NCI-H1105 (cell line): ENCODE measurements at places on chromosomes 16 and 17.

DNA sequence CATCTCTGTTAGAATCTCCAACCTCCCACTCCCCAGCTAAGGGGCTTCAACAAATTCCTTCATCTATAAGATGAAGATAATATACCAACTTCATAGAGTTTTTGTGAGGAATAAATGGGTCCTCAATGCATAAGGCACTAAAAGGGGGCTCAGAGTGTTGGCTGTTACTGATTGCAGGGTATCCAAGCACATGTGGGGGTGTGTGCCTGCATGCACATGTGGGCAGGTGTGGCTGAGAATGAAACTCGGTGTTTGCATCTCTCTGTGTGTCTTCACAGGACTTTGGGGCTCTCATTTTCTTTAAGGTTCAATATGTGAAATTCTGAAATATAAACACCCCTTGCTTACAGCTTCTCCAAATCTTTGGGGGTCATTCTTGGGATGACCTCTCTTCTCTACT lies 4.1 kb upstream of the PPP1R9B start:
- DNase-seq: no peak

GRCh38 chr16:70160821-70161220 lies 12.8 kb upstream of the CLEC18C start:
- DNase-seq: no peak

DNA sequence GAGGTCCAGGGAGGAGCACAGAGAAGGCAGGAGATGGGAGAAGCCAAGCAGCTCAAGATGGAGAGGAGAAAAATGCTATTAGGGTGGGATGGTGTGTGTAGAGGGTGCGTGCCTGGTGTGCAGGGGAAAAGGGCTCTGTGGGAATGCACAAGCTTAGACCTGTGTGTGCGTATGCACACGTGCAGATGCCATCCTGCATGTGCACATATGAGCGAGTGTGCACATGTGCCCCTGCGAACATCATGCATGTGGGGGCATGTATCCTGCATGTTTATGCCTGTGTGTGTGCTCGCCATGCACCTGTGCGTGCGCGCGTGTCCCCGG lies 438 bp upstream of the KCNJ12 start:
- no peak for DNase-seq

GRCh38 chr17:41478237-41478636 lies 2.7 kb downstream of the KRT35 start:
- DNase-seq: no peak

- DNase-seq: no peak
Observed at GRCh38 chr17:57091186-57091618, 6.2 kb downstream of the AKAP1 start.

DNA sequence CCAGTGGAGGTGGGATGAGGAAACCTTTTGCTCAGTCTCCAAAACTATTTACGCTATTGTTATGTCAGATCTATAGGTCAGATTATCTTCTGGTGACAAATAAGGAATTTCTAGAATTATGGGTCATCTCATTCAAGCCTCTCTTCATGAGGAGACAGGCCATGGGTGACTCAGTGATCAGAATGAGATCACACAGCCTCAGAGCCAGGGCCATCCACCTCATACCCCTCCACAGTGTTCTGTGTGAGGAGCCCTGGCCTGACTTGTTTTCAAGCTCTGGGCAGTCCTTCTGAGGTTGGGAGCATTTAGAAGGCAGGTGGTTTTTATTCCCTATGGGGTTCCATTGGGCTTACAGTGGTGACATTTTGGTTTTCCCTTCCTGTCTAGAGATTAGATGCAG lies 26.5 kb downstream of the YPEL2 start:
- no peak for DNase-seq
